NCI-H1092 (cell line): ENCODE measurements at places on chromosomes 11 and 22.
A peak's percentile ranks its signal among the peaks of the same experiment; 100 is the strongest.

- no peak for DNase-seq
These were observed 32.2 kb upstream of the TFIP11 start for GRCh38 chr22:26544489-26544888.

GRCh38 chr11:28227460-28227859, 119.3 kb downstream of the METTL15 start:
- DNase-seq, result no peak

- no peak for DNase-seq
These were observed 55.1 kb downstream of the C11orf58 start for GRCh38 chr11:16793511-16793910.

DNA sequence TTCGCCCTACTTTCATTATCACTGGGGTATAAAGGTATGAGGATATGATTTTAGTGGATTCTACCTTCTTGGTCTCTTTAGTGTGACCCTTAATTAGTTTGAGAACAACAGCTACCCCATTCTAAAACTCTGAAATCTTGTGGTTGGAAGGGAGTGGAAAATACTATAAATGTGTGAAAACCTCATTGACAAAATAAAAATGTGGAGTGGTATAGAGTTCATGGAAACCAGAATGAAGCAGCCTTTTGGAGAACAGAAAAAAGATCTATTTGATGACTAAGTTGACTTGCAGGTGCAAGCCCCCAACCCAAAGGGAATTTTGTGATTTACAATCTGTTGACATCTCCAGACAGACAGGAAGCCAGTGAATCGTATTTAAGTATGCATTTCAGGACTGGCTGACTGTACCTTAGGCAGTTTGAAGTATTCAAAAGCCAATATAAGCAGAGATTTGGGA, 75.8 kb downstream of the GAS2 start:
- DNase-seq, result no peak

DNA sequence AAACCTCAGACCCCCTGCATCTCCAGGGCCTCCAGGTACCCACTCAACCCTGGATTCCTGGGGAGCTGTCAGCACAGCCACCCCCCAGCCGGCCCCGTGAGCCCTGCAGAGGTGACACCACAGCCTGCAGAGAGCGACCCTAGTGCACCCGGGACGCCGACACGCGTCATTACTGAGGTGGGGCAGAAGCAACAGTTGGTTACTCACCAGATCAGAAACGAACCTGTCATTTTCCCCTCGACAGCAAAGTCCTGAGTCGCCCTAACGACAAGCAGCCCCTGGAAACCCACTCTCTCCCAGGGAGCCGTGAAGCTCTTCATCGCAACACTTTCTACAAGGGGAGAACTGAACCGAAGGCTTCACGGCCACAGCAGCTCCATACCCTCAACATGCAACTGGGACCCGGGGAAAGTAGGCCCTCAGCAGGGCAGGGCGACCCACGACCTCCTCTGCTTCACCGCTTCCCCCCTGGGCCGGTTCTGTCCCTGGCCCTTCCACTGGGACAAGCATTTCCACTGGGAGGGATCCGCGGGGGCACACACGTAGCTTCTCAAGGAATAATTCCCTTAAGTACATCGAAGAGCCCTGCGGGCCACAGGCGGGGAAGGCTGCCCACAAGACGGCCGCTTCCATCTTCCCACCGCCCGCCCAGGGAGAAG, 1.6 kb downstream of the BRD1 start:
- no peak for DNase-seq

GRCh38 chr11:36465449-36466163, 44.5 kb downstream of the TRAF6 start:
- no peak for DNase-seq

DNA sequence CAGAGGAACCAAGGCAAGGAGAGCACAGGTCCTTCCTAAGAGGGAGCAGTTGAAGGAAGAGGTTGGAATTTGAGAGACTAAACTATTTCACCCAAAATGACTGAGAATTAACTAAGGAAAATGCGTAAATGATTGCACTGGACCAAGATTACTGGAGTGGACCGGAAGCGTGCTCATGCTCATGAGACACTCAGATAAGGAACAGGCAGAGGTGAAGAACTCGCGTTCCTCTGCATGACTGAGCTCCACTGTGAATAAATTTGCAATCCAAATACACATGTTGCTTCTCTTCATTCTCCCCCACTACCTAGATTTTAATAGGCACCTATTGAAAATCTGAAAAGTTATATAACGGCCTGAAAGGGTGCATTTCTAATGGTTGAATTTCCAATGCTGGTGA, 207.0 kb downstream of the KIRREL3 start:
- no peak for DNase-seq

- no peak for DNase-seq
These were observed 22.2 kb downstream of the LIF start for GRCh38 chr22:30224161-30224857.

GRCh38 chr22:19982991-19983578, 33.5 kb downstream of the ARVCF start:
- DNase-seq, result no peak

- DNase-seq, result no peak
These were observed 99.6 kb upstream of the SPON1 start for GRCh38 chr11:13862845-13863392.

DNA sequence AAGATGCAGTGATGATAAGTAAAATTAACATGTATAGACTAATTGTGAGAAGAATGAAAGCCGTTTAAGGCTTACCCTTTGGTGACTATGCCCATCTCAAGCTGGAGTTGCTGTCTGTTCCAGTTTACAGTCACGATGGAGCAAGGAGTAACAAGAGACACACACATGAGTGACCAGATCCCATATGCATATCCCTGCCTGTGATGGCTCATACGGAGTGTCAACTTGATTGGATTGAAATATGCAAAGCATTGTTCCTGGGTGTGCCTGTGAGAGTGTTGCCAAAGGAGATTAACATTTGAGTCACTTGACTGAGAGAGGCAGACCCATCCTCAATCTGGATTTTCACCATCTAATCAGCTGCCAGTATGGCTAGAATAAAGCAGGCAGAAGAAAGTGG, 786.8 kb downstream of the FAM181B start:
- no peak for DNase-seq

DNA sequence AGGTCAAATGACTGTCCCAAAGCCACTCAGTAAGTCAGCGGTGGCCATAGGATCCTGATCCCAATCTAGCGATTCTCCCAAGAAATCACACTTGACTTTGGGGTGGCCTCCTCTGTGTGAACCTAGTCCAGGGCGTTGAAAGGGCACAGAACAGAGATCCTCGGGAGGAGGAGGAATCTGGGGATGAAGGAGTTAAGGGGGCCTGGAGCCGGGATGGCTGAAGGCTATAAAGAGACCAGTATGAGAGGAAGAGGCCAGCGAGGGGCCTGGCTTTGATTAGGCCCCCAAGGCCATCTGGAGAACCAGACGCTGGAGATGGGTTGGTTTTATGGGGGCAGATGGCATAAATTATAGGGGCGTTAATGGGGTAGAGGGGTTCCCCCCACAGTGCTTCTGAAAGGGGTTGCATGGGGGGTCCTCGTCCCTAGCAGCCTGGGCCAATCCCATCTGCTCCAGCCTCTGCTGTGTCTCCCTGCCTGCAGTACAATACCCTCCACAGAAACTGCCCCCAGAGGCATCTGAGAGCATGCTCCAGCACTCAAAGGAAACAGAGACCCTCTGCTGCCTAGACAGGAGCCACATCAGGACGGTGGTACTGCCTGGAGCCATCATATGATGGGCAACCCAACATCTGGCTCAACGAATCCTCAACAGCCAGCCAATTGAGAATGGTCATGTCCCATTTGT, 35.2 kb upstream of the TRIM29 start:
- no peak for DNase-seq

DNA sequence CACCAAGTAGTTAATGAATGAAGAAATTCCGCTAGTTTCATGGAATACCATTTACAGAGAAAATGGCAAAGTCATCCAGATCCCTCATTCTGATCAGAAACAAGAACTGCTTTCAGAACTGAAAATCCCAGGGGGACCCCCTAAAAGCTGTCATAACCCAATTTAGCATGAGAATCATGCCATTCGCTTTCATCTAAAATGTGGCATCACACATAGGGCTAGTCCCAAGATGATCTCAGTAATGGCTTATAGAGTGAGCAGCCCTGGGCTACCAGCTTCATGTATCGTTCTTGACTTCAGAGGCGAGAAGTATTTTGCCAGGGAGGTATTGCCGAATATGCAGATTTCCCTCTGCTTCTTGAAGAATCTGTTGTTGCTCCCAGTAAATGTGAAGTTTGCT, 134.0 kb downstream of the TTC17 start:
- no peak for DNase-seq

- peak; percentile 84 for DNase-seq
These were observed 57.9 kb downstream of the NECTIN1 start for GRCh38 chr11:119671051-119671450.

- no peak for DNase-seq
These were observed 107.8 kb upstream of the LMO1 start for GRCh38 chr11:8371516-8371884.

- no peak for DNase-seq
These were observed 93.4 kb downstream of the CEP164 start for GRCh38 chr11:117421041-117421440.

DNA sequence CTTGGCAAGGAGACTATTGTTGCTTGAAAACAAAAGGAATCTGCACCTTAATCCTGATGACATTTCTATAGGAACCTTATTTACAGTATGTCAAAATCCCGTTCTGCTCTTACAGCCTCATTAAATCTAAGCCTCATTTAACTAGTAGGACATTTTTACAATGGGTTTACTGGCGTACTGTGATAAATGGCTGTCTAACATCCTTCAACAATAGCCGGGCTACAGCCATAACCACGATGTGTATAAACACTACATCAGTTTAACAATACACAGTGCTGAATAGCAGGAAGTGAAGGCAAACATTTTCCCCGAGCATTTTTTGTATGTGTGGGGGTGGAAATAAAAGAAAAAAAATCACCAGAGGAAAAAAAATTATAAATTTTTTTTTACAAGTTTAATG, 131.2 kb downstream of the ARL14EP start:
- no peak for DNase-seq

DNA sequence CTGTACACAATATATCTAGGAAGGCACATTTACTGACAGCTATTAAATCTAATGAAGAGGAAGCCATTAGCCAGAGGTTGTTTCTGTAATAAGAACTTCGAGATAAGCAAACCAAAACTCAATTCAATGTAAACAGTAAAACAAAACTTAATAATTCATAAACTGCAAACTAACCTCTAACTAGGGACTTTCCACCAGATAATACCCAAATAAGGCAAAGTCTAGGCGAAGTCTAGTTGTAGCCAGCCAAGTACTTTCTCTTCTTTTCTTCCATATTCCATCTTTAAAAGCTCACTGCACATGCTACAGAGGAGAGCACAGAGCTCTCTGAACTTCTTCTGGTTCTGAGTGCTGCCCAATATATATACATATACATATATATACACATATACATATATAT, 229.9 kb upstream of the ANO5 start:
- no peak for DNase-seq

DNA sequence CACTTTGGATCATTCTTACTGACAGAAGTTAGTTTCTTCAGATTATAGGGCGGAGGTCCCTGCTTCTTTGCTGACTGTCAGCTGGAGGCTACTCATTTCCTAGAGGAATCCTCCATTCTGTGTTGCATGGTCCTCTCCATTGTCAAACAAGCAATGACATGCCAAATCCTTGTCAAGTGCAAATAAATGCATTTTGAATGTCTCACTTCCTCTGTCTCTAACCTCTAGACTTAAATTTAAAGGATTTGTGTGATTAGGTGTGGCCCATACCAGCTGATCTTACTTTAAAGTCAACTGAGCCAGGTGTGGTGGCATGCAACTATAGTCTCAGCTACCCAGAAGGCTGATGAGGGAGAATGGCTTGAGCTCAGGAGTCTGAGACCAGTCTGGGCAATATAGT, 458.4 kb upstream of the CCDC179 start:
- DNase-seq, result no peak

DNA sequence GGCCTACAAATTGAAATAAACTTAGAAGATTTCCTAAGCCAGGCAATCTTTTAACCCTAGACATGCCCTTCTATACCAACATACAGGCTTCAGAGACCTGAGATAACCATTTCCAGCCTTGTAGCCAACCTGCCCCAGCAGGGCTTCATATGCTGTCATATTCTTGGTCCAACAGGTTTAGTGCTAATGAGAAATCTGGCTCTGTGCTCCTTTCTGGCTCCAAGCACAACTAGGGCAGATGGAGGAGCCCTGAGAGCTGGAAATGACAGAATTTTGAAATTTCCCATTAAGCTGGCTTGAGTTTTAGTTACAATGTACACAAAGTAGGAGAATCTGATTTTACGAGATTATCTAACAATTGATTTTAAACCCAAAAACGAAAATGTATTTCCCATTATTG, 323.0 kb upstream of the CCDC90B start:
- no peak for DNase-seq

- no peak for DNase-seq
These were observed 25.1 kb downstream of the MMP13 start for GRCh38 chr11:102930451-102930850.

GRCh38 chr11:134543645-134544044, 131.6 kb upstream of the B3GAT1 start:
- DNase-seq, result no peak

GRCh38 chr22:23152238-23153114, 7.2 kb downstream of the RAB36 start:
- no peak for DNase-seq

GRCh38 chr11:96472085-96472484, 82.3 kb downstream of the JRKL start:
- DNase-seq, result no peak

DNA sequence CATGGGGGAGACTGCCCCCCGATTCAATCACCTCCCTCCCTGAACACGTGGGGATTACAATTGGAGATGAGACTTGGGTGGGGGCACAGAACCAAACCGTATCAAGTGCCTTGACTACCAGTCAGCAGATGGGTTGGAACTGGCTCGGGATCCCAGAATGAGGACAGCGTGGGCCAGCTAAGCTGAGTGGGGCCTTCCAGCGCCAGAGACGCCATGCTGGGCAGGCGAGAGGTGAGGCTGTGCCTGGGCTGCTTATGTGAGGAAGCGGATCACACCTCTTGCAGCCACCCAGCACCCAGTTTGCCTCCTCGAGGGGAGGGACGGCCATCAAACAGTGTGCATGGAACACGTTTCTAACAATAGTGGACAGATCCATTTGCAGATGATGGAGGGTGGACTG, 195.1 kb downstream of the TBC1D22A start:
- no peak for DNase-seq

GRCh38 chr11:33388793-33389525, 131.8 kb downstream of the HIPK3 start:
- no peak for DNase-seq

GRCh38 chr22:45240104-45240809, 437 bp downstream of the KIAA0930 start:
- no peak for DNase-seq

GRCh38 chr22:35375526-35375925, 5.4 kb upstream of the HMOX1 start:
- no peak for DNase-seq

GRCh38 chr11:75654314-75654713, 14.5 kb downstream of the MAP6 start:
- DNase-seq, result no peak
